NCI-H510A (cell line): ENCODE measurements at places on chromosomes 7 and 10.

GRCh38 chr7:70183278-70183677, 585.0 kb downstream of the AUTS2 start:
- DNase-seq, result no peak

DNA sequence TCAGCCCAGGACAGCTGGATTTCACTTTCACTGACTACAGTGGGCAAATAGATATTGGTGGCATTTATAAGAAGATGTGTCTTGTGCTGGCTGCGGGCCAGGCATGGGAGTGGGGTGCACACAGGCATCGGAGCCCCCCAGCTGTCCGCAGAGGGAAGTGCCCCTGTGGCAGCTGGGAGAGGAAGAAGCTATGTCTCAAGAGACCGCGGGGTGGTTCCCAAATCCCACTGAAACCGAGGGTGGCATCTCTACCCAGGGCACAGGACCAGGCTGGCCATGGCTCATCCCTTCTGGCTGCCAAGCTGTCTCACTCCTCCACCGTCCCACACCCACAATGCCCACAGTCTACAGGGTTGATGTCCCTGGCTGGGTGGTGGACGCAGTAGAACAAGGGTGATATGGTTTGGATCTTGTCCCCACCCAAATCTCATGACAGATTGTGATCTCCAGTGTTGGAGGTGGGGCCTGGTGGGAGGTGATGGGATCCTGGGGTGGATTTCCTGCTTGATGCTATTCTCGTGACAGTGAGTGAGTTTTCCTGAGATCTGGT, 94.8 kb downstream of the TCERG1L start:
- no peak for DNase-seq

- DNase-seq, result no peak
Observed at GRCh38 chr10:114290038-114290437, 51.0 kb downstream of the VWA2 start.

- DNase-seq, result no peak
Observed at GRCh38 chr7:30727061-30727945, 24.6 kb upstream of the INMT start.

GRCh38 chr7:43834463-43835251, 34.7 kb downstream of the MRPS24 start:
- DNase-seq, result no peak
